ENCODE measurements at places on chromosomes 3 and 15.
A peak's percentile ranks its signal among the peaks of the same experiment; 100 is the strongest.

DNA sequence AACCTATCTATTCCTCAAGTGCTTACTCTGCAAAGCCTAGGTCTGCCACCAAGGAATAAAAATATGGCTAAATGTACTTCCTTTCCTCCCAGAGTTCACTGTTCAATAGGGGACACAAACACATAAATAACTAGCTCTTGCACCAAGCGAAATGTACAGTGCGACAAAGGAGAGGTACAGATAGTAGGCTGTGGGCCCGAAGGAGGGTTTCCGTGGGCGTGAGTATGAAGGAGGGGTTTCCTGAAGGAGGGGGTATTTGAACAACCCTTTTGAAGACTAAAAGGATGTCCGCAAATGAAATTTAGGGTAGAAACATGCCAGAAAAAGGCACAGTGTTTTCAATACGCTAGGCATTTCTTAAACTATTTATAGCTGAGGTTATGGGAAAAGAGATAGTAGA, 207.9 kb downstream of the LPP start:
- DNase-seq, result no peak

GRCh38 chr3:104648823-104649222, 717.9 kb upstream of the ALCAM start:
- DNase-seq, result no peak

- no peak for DNase-seq
Measured at GRCh38 chr3:139455855-139456254, 20.5 kb downstream of the RBP2 start.

- DNase-seq, result no peak
Measured at GRCh38 chr15:70451821-70452653, 311.3 kb downstream of the UACA start.

- DNase-seq, result no peak
Measured at GRCh38 chr3:156554515-156554841, 439 bp downstream of the SSR3 start.

- no peak for DNase-seq
Measured at GRCh38 chr3:16503191-16503776, 10.2 kb downstream of the RFTN1 start.

- no peak for DNase-seq
Measured at GRCh38 chr3:71402911-71403310, 180.6 kb downstream of the FOXP1 start.

DNA sequence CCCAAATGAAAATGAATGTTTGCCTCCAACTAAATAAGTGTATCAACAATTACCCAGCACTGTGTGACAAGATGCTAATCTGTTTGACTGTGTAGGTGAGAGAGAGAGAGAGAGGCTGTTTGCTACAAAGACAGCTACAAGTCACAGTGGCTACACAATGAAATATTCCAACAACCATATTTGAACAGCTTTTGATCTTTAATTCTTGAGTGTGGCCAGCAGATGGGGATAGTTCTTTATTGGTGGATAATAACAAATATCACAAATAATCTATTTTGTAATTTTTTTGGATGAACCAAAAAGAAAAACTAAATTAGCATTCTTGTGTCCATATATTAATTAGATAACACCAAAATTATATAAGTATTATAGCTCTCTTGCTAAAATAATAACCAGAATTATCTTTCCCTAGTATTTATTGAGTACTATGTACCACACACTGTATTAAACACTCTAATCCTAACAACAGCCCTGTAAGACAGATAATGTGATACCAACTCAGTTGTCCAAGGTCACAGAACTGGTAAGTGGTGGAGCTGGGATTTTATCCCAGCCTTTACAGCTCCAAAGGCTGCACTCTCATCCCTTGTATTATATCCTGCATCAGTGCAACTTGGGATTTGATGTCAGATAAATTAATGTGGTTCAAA, 61.9 kb upstream of the C3orf80 start:
- peak; percentile 42 for DNase-seq

- no peak for DNase-seq
Measured at GRCh38 chr15:36465304-36465703, 114.1 kb upstream of the CDIN1 start.

DNA sequence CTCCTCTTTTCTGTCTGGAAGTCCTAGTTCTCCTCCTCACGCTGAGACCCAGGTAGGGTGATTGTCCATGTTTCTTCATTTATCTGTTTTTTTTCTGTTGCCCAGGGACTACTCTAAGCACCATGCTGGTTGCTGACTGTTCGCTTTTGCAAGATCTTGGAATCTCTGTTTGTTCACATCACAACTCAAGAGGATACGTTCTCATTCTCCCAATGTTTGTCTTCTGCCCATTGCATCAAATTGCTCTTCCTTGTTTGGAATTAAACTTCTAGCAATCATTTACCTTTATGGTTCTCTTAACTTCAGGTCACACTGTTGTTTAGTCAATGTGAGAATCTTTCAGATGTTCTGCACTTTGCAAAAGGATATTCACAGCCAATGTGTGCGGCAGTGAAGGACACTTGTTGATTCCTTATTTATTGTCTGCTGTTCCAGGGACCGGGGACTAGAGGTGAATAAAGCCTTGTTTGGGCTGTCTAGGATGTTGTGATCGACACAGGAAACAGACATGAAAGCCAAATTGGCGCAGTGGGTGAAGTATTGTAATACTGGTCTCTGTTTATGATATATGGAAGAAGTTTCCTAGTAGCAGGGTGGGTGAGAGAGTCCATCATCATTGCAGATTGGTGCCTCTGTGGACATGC, 24.5 kb downstream of the LPP start:
- no peak for DNase-seq

GRCh38 chr3:63961891-63962290, 49.7 kb upstream of the SCAANT1 start:
- DNase-seq, result peak; percentile 78

GRCh38 chr3:178137206-178137605, 399.0 kb upstream of the KCNMB2 start:
- no peak for DNase-seq

GRCh38 chr15:37014137-37014536, 86.2 kb downstream of the MEIS2 start:
- DNase-seq, result no peak

- DNase-seq, result no peak
Measured at GRCh38 chr15:98596885-98597392, 51.4 kb upstream of the IGF1R start.
